ENCODE measurements at places on chromosomes 7 and 10. TPM values are rescaled to one million over a fixed set of nuclear protein-coding genes. Genes with fewer than 3 reads are reported as not detected.

Gene CPA4
- total RNA-seq = not detected

Gene PPA1
- 388 TPM for total RNA-seq

Gene UCMA
- total RNA-seq = not detected

Gene SSC4D
- total RNA-seq = 0.37 TPM

Gene INA
- 0.38 TPM for total RNA-seq

Gene TMEM196
- total RNA-seq = not detected

Gene GPR85
- 0.16 TPM for total RNA-seq

Gene ADAM22
- total RNA-seq = 3.5 TPM

Gene SLC26A3
- total RNA-seq = not detected

DNA sequence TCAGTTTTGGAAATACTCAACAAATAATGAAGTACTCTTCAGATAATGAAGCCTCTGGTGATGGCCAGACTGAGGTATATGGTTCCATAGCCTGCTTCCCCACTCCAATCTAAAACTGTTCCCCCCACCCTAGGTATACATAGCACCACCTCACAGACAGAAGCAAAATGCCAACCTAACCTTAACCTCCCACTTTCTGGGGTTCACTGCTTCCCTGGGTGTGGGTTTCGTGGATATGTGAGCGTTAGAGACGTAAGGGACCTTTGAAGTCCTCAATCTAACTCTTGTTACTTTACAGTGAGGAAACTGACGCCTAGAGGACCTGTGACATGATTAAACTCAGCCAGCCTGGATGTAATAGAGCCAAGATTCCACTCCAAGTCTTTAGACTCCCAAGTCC, 1.4 kb downstream of the RHBDD2 start:
- peaks cover 24% of the 10 kb centered on the region for H3K4me1 ChIP-seq
- DNase-seq = no peak
- H3K36me3 ChIP-seq = peaks cover 18% of the 10 kb centered on the region
- H3K4me3 ChIP-seq = peak overlapping the region; percentile 90

- H3K4me3 ChIP-seq = no peak overlapping the region
- no peaks in the 10 kb centered on the region for H3K4me1 ChIP-seq
- H3K27me3 ChIP-seq = no peaks in the 10 kb centered on the region
- no peak for DNase-seq
- no peak overlapping the region for H3K27ac ChIP-seq
- H3K36me3 ChIP-seq = peaks cover 2% of the 10 kb centered on the region
These were observed 105.9 kb upstream of the SH2B2 start for GRCh38 chr7:102180727-102181126.

GRCh38 chr7:8436965-8437364, 3.6 kb downstream of the NXPH1 start:
- no peak overlapping the region for H3K27ac ChIP-seq
- peaks cover 2% of the 10 kb centered on the region for H3K36me3 ChIP-seq
- peaks cover 17% of the 10 kb centered on the region for H3K4me1 ChIP-seq
- H3K4me3 ChIP-seq = no peak overlapping the region

- no peak for DNase-seq
- H3K27me3 ChIP-seq = peaks cover 4% of the 10 kb centered on the region
- H3K4me3 ChIP-seq = no peak overlapping the region
These were observed 20.0 kb downstream of the TMEM273 start for GRCh38 chr10:49168171-49168540.

- H3K27me3 ChIP-seq = peaks cover 2% of the 10 kb centered on the region
- no peak for DNase-seq
- H3K27ac ChIP-seq = no peak overlapping the region
- no peaks in the 10 kb centered on the region for H3K4me1 ChIP-seq
These were observed 243.2 kb upstream of the SLC26A5 start for GRCh38 chr7:103689255-103689654.

GRCh38 chr10:14779001-14779651, 4.4 kb upstream of the FAM107B start:
- DNase-seq = no peak
- H3K27me3 ChIP-seq = no peaks in the 10 kb centered on the region
- H3K4me1 ChIP-seq = peaks cover 4% of the 10 kb centered on the region
- H3K4me3 ChIP-seq = no peak overlapping the region

- DNase-seq = no peak
- H3K27me3 ChIP-seq = no peaks in the 10 kb centered on the region
- H3K4me1 ChIP-seq = no peaks in the 10 kb centered on the region
- H3K27ac ChIP-seq = no peak overlapping the region
These were observed 17.2 kb upstream of the GPR158 start for GRCh38 chr10:25157650-25158049.

DNA sequence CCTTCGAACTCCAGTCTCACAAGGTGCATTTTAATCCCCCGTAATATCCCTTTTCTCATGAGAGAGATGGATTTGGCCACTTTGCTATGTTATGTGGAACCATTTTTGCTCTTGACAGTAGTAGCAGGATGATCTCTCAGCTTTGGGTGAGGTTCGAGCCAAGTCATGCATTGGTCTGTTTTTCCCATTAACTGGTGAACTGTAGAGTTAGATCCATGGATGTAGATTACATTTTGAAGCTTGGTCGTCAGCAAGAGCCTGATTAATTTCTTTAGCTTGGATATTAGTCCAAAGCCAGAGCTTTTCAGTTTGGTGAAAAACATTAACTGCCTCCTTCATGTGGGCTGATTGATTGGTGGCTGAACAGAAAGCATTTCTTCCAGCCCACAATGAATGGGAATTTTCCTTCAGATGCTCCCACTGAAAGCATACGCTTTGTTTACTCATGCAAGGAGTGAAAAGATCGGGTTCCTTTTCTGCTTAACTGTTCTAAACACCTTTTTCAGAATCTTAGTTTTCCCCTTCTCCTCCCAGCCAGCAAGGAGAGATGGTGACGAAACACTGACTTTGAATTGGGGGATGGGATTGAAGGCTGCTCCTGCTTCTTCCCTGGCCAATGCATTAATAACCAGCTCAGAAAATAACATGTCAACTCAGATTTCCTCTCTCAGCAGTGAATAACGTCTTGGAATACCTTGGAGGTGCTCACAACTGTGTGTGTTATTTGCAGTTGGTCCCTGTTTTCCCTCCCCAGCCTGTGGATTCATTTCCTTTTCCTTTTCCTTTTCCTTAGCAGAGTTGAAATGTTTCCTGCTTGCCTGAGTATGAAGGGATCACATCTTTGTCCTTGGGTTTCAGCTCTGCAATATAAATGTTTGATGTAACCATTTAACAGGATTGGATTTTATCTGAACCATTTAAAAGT, 351.8 kb upstream of the FZD8 start:
- no peak for DNase-seq
- no peaks in the 10 kb centered on the region for H3K27me3 ChIP-seq
- H3K4me3 ChIP-seq = no peak overlapping the region
- H3K36me3 ChIP-seq = no peaks in the 10 kb centered on the region
- no peak overlapping the region for H3K27ac ChIP-seq
- H3K4me1 ChIP-seq = no peaks in the 10 kb centered on the region

GRCh38 chr10:72426986-72427385, 72.3 kb upstream of the DNAJB12 start:
- peaks cover 10% of the 10 kb centered on the region for H3K36me3 ChIP-seq
- DNase-seq = no peak
- H3K27ac ChIP-seq = no peak overlapping the region

DNA sequence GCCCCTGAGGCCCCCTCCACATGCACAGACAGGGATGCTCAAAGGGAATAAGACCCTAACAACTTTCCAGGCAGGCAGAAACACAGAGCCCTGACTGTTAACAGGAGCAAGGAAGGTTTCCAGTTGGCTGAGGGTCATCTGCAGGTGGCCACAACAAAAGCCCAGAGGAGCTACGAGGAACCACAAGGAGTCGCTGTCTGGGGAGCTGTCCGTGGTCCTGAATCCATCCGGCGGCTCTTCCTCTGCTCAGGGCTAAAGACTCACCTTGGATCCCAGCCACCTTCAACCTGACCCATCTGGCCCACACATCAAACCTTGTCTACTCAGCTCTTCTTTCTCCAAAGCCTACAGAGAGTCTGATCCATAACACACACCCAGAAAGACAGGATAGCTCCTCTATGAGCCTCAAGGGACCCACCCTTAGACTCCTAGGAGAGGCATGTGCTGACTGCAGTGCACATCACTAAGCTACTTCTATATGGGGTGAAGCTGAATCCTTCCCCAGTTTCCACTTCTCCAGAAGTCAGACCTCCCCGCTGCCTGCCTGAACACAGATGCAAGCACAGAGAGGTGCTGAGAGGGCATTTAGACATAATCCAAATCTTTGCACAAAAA, 104.0 kb downstream of the SLIT1 start:
- H3K4me3 ChIP-seq = no peak overlapping the region
- H3K27ac ChIP-seq = no peak overlapping the region
- no peaks in the 10 kb centered on the region for H3K36me3 ChIP-seq
- H3K27me3 ChIP-seq = peaks cover 36% of the 10 kb centered on the region
- peak; percentile 52 for DNase-seq
- H3K4me1 ChIP-seq = no peaks in the 10 kb centered on the region

GRCh38 chr10:103448746-103449145, 3.4 kb downstream of the CALHM2 start:
- H3K4me1 ChIP-seq = peaks cover 27% of the 10 kb centered on the region
- H3K27me3 ChIP-seq = no peaks in the 10 kb centered on the region
- H3K36me3 ChIP-seq = peaks cover 8% of the 10 kb centered on the region
- no peak overlapping the region for H3K27ac ChIP-seq

DNA sequence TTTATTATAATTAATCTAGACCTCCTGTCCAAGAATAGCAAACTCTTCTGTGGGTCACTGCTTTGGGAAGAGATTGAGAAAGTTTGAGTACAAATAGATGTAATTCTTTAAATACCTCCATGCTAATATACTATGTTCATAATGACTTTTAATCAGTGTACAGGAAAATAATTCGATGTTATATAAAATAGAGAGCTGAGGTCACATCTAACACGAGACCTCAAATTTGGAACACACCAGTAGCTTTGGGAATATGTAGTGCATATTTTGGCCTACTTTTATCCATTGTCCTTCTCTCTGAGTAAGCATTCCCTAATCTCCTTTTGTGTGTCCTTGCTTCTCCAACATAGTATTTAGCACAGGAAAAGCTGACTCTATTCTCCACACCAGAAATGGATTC, 27.3 kb upstream of the CABCOCO1 start:
- no peaks in the 10 kb centered on the region for H3K4me1 ChIP-seq
- no peak for DNase-seq
- H3K27me3 ChIP-seq = no peaks in the 10 kb centered on the region
- H3K4me3 ChIP-seq = no peak overlapping the region
- no peaks in the 10 kb centered on the region for H3K36me3 ChIP-seq

DNA sequence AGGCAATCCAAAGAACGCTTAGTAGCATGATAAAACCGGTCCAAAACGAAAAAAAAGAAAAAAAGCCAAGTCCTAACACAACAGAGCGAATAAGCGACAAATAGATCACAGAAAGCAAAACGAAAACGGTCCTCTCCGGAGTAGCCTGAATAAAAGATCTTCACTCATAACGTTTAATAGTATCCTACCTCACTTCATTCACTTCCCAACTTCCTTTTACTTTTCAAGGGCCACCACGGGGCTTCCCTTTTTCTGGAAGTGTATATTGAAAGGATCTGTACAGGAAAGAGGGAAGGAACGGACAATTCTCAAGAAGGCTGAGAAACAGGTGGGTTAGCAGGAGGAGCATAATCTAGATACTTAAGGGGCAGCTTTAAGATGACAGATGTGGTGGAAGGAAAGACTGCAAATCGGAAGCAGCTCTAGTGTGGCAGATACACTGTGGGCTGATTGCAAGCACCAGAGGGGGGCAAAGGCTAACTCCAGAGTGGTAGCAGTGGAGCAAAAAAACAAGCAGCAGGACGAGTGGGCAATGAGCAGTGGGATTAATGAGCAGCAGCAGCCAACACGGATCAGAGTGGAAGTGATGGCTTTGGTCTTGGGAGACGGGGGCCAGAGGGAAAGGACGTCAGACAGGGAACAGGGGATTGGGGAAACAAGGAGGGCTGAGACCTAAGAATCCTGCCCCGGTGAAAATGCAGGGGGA, 866 bp downstream of the CNOT4 start:
- no peak overlapping the region for H3K4me3 ChIP-seq
- H3K27me3 ChIP-seq = no peaks in the 10 kb centered on the region
- no peak overlapping the region for H3K27ac ChIP-seq
- peaks cover 18% of the 10 kb centered on the region for H3K4me1 ChIP-seq
- peak; percentile 45 for DNase-seq

DNA sequence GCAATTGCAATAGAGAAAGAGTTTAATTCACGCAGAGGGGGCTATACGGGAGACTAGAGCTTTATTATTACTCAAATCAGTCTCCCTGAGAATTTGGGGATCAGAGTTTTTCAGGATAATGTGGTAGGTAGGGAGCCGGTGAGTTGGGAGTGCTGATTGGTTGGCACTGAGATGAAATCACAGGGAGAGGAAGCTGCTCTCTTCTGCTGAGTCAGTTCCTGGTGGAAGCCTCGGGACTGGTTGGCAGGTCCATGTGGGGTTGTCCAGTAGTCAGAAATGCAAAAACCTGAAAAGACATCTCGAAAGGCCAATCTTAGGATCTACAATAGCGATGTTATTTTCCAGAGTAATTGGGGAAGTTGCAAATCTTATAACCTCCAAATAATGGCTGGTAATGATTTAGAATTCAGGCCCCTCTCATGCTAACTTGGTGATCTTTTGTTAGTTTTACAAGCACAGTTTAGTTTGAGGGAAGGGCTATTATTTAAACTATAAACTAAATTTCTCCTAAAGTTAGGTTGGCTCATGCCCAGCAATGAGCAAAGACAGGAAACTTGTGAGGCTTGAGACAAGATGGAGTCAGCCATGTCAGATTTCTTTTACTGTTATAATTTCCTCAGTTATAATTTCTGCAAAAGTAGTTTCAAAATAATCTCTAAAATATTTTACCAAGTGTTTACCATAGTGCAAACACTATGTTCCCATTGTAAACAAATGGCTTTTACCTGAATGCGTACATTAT, 39.4 kb upstream of the SLC25A13 start:
- no peaks in the 10 kb centered on the region for H3K4me1 ChIP-seq
- peaks cover 6% of the 10 kb centered on the region for H3K27me3 ChIP-seq
- no peak overlapping the region for H3K27ac ChIP-seq
- H3K36me3 ChIP-seq = no peaks in the 10 kb centered on the region
- DNase-seq = no peak
- H3K4me3 ChIP-seq = no peak overlapping the region

GRCh38 chr7:66123175-66123528, 8.5 kb downstream of the CRCP start:
- no peak overlapping the region for H3K4me3 ChIP-seq
- no peak overlapping the region for H3K27ac ChIP-seq
- H3K27me3 ChIP-seq = no peaks in the 10 kb centered on the region
- H3K36me3 ChIP-seq = peaks cover 11% of the 10 kb centered on the region

GRCh38 chr10:74488907-74489306, 337.5 kb upstream of the KAT6B start:
- H3K36me3 ChIP-seq = peaks cover 19% of the 10 kb centered on the region
- no peak overlapping the region for H3K4me3 ChIP-seq
- no peak overlapping the region for H3K27ac ChIP-seq
- H3K4me1 ChIP-seq = peaks cover 4% of the 10 kb centered on the region
- no peak for DNase-seq

DNA sequence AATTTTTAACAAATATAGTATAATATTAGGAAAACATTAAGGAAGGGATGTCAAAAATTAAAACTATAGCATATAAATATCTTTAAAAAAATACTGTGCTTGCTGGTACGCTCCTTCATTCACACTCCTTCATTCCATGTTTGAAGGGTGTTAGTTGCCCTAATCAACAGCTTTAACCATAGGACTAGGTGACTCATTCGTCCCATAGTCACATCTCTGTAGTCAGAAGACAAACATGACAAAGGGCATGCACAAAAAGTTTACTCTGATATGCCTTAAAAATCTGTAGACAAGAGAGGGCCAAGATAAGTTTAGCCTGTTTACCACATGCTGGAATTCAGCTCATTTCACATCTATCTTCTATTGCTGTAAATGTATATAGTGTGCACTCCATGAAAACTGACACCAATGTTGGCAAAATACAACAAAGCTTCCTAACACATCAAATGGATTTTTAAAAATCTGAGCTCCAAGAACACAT, 646 bp downstream of the FAM13C start:
- no peaks in the 10 kb centered on the region for H3K36me3 ChIP-seq
- peaks cover 10% of the 10 kb centered on the region for H3K4me1 ChIP-seq
- H3K27me3 ChIP-seq = peaks cover 49% of the 10 kb centered on the region
- no peak overlapping the region for H3K4me3 ChIP-seq
- DNase-seq = no peak

Measured in activated naive CD8-positive, alpha-beta T cell treated with anti-CD3 and anti-CD28 coated beads for 36 hours (primary cell).